ENCODE measurements at places on chromosomes 4 and X.

GRCh38 chr4:133920236-133920635 is 281.4 kb downstream of the PABPC4L start:
- no peak for DNase-seq

DNA sequence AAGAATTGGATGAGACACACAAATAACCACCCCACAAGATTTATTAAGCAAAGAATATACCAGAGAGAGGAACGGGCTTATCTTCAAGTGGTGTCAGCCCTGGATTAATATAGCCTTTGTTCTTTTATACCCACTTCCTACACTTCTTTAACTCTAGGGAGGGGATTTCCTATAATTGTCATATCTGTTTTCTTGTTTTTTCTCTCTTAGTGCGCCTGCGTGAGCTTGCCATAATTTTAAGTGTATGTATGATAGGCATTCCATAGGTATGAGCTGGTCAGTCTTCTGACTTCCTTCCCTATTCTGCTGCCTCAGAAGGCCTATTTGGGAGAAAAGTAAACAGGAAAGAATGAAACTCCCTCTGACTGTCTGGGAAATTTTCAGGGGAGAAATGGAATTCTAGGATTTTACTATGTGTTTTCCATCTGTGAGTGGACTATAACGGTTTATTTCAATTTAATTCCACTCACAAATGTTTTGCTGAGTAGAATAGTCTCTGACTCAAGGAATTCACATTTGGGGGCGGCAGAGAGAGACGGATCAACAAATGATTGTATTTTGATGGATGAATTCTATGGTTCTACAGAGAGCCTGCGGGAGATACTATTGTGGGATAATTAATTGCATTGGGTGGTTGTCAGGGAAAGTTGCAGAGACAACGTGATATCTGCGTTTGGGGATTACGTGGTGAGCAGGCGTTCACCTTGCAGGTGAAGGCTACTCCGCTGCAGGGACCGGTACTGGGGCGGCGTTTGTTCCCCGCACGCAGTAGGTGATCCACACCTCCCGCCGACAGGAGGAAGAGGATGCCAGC is 626 bp upstream of the CEP135 start:
- DNase-seq, result no peak

- DNase-seq, result no peak
Observed at GRCh38 chr4:189313861-189314513, 626.7 kb upstream of the FRG1 start.

DNA sequence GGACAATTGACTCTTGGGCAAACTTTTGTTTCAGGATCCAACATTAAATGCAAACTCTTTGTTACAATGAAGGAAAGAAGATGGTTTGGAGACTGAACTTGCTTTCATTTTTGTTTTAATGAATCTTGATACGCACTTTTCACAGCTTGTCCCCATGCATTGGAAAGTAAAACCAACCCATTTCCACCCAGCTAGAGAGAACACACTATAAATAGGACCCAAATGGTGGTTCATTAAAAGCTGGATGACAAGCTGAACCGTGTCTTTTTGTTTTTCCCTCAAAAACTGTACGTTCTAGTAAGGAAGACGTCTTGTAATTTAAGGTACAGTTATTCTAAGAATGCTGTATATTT is 95.3 kb upstream of the EGFL6 start:
- DNase-seq, result no peak

DNA sequence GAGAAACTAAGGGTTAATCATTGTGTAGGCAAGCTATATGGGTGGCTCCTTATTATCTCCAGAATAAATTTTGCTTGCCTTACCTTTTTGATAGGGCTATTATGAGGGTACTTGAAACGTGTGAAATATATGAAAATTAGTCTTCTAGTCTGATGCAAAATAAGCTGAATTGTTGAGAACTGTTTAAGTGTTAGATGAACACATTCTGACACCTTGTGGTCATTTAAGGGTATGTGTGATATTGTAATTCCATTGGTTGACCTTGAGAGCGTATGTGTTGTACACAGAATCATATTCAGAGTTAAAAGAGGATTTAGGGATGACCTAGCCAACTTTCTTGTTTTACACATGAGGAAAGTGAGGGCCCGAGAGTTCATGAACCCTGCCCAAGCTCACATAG is 44.6 kb upstream of the LINC00632 start:
- DNase-seq, result no peak

GRCh38 chr4:118823471-118823870 is 12.5 kb downstream of the SEC24D start:
- no peak for DNase-seq

DNA sequence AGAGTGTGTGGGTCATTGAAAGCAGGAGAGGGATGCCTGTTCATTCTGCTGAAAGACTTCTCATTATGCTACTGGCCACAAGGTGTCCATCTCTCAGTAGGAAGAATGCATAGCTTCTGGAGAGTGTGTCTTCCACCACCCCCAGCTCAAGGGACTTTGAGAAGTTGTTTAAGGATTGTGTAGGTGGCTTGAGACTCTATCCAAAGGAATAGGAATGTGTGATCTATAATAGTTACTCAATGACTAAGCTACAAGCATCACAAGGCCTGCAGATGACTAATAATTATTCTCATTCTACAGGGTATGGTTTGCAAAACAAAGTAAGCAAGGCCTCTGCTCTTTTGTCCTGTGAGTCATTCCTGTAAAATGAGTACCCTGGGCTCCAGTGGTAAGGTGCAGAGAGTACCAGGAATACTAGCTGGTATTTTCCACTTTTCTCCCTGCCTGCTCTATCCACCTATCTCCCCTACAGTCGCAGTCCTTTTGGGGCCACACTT is 279.8 kb upstream of the BOD1L1 start:
- no peak for DNase-seq

GRCh38 chr4:147787204-147787603 is 55.3 kb downstream of the ARHGAP10 start:
- no peak for DNase-seq

DNA sequence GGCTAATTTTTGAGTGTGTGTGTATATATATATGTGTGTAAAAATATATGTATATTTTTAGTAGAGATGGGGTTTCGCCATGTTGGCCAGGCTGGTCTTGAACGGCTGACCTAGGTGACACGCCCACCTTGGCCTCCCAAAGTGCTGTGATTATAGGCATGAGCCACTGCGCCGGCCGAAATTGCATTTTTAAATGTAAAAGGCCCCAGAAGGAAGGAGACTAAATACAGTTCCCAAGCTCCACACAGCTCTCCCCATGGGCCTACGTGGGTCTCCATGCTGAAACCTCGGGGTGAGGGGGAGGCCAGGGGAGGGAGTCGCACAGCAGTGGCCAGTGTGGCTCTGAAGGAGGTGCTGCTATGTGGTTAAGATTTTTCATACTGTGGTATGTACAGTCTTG is 12.8 kb upstream of the CDKN2AIP start:
- no peak for DNase-seq

- DNase-seq, result no peak
Observed at GRCh38 chr4:186400676-186401075, 134.7 kb downstream of the F11 start.

- DNase-seq, result no peak
Observed at GRCh38 chr4:82765134-82765533, 33.5 kb downstream of the SCD5 start.

DNA sequence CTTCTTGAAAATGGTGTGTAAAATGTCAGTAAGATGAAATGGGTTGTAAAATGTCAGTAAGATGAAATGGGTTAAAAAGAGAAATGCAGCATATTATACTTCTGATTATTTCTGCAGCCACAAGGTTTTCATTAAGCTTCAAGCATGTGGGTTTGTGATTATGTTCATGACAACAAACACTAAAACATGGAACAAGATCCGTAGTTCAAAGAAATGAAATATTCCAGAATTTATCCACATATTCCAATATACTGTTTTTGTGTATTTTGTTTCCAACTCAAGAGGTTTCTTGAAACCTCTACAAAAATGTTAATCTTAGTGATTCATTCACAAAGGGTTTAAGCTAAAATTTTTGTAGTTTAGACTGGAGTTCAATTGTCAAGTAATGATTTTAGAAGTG is 84.0 kb downstream of the ADAMTS3 start:
- no peak for DNase-seq

GRCh38 chr4:75922588-75922987 is 18.2 kb downstream of the NAAA start:
- DNase-seq, result no peak

DNA sequence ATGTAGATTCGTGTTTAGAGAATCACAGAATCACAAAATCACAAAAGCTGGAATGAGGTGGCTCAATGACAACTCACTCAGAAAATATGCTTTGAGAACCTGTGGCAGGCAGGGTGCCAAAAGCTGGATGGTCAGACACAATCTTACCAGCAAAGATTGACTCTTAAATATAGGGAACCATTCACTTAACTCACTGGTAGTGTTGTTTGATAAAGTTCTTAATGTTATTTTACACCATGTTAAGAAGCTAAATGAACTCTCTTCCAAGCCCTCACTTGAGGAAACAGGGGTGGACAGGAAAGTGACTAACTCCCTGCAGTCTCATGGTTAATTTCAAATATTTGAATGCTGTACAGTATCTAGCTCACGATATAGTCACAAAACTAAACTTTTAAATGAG is 5.7 kb upstream of the SCOC start:
- no peak for DNase-seq

DNA sequence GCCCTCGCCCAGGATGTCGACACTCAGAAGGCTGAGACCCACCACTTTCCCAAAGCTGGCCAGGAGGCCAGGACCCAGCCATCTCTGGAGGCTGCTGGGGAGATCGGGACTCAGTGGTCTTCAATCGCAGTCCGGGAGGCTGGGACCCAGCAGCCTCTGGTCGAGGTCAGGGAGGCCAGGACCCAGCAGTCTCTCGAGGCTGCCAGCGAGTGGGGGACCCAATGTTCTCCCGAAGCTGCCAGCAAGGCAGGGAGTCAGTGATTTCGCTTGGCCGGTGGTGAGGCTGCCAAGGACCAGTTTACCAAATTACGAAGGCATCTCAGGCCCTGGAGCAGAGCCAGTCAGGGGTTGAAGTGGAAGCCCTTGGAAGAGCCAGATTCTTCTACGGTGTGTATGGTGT is 181.6 kb downstream of the NAF1 start:
- DNase-seq, result no peak

GRCh38 chrX:77160301-77160700 is 286.9 kb upstream of the FGF16 start:
- DNase-seq, result no peak

DNA sequence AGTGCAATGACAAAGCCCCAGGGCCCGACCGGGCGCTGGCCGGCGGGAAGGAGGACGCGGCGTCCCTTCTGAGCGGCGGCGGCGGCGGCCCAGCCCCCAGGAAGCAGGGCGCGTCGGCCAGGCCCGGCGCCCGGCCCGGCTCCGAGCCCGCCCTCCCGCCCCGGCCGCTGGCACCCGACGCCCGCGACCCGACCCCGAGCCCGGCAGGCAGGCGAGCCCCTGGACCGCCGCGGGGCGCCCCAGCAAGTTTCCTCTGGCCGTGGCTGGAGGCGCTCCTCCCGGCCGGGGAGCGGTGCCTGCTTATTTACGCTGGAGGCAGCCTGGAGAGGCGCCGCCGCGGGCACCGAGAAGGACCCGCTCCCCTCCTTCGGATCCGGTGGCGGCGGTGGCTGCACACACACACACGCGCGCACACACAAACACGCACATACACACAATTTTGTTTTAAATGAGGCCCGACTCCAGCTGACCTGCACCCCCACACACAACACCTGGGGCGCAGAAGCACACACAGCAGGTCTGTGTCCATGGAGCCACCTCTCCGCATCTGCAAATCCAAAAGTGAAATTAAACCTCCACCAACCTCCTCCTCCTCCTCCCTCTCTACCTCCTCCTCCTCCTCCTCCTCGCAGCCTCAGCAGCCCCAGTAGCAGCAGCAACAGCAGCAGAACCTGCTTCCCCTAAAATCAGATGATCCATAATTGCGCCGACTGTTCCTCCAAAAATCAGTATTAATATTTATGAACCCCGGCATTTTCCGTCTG is 669 bp downstream of the IRF2 start:
- DNase-seq, result no peak

DNA sequence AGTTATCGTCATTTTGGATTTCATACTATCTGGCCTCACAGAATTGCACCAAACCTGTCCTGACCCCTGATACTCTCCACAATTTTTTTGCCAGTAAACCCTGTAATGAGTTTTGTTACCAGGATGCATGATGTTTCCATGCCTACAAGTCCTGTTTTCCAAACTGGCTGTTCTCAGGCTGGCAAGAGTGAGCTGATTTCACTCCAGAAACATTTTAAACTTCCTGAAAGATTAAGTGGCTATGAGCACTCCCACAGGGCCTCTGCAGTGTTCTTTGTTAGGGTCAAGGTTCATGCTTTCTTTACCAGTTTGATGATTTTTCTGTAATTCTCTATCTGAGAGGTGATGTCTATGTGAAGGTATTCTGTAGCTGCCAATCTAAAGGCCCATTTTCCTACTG is 31.7 kb upstream of the PDLIM3 start:
- DNase-seq, result no peak

- DNase-seq, result no peak
Observed at GRCh38 chr4:176134670-176135069, 60.7 kb downstream of the SPATA4 start.

- no peak for DNase-seq
Observed at GRCh38 chr4:91298156-91298700, 1005.5 kb upstream of the GRID2 start.

GRCh38 chrX:116285501-116285900 is 115.0 kb downstream of the AGTR2 start:
- DNase-seq, result no peak

- DNase-seq, result no peak
Observed at GRCh38 chrX:19565605-19566004, 50.3 kb upstream of the MAP3K15 start.

- DNase-seq, result no peak
Observed at GRCh38 chrX:124680287-124680686, 333.9 kb downstream of the SH2D1A start.

- no peak for DNase-seq
Observed at GRCh38 chrX:68917799-68918198, 89.0 kb downstream of the EFNB1 start.

DNA sequence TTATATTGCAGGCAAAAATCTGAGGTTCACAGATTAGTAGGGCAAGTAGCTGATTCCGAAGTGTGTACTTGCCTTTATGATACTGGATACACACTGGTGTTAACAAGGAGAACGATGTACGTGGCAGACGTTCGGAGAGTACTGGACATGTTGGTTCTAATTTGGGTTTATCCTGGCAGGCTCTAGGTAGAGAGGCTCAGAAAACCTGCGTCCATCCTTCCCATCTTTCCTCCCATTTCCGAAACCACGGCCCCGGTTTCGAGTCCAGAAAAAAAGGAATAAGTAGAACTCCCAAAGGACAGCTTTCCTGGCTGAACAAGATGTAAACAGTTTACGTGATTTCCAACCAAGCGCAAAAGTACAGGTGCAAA is 351 bp upstream of the SLC30A9 start:
- no peak for DNase-seq

GRCh38 chrX:102745857-102746584 is 25.5 kb downstream of the GPRASP3 start:
- DNase-seq, result no peak

GRCh38 chrX:69457756-69458155 is 46.4 kb upstream of the NALF2 start:
- no peak for DNase-seq
